RPMI7951 (cell line): ENCODE measurements at places on chromosomes 12 and 14. TPM values are rescaled to one million over a fixed set of nuclear protein-coding genes. Genes with fewer than 3 reads are reported as not detected.

DNA sequence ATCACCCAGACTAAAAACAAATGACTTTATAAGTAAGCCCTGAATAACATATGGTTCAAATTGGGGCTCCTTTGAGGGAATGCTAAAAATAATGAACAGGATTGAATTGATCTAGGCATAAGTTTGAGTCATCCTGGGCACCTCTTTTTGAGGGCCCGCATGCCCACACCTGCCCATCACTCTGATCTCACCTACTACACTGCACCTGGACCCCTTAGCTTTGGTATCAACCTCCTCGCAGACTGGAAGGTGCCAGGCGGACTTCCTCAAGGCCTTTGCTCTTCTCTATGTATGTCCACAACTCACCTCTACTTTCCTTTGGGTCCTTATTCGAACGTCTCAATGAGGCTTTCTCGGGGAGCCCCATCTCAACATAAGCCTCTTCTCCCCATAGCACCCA is 17.2 kb downstream of the NTN4 start:
- no peak for DNase-seq

GRCh38 chr14:34797747-34798583 is 77.2 kb downstream of the BAZ1A start:
- DNase-seq, result no peak

- DNase-seq, result peak; percentile 35
These were observed 1.1 kb downstream of the KITLG start for GRCh38 chr12:88579161-88579517.

DNA sequence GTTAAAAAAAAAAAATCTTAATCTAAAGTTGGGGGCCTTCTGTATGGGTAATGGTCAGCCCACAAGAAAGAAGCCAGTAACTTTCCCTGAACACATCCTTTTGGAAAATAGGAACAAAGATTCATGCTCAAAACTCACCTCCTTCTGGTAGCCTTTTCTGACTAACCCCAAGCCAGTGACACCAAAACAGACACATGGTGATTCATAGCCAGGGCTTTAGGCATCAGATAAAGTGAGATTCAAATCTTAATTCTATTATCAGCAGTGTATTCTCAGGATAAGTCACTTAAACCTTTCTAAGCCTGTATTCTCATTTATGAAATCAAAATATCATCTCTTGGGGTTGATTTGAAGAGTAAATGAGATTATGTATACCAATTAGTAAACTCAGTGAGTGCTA is 4.9 kb downstream of the ATP5MC2 start:
- no peak for DNase-seq

GRCh38 chr12:49733219-49734017 is 7.9 kb upstream of the TMBIM6 start:
- DNase-seq, result no peak

- DNase-seq, result no peak
These were observed 65.4 kb downstream of the GLT1D1 start for GRCh38 chr12:128918481-128919260.

DNA sequence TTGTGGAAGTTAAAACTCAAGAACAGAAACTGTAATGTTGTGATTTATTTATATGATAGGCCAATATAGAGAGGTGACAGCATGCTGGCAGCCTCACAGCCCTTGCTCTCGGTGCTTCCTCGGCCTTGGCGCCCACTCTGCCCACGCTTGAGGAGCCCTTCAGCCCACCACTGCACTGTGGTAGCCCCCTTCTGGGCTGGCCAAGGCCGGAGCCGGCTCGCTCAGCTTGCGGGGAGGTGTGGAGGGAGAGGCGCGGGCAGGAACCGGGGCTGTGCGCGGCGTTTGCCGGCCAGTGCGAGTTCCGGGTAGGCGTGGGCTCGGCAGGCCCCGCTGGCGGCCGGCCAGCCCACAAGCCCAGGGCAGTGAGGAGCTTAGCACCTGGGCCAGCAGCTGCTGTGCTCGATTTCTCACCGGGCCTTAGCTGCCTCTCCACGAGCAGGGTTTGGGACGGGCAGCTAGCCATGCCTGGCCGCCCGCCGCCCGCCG is 65.8 kb upstream of the SLC8A3 start:
- DNase-seq, result peak; percentile 54

- peak; percentile 1 for DNase-seq
These were observed 106.4 kb upstream of the SYT10 start for GRCh38 chr12:33546004-33546403.

GRCh38 chr12:96398424-96399119 is 1.7 kb downstream of the CDK17 start:
- peak; percentile 11 for DNase-seq

GRCh38 chr12:65313719-65314317 is 35.3 kb downstream of the MSRB3 start:
- DNase-seq, result peak; percentile 39

GRCh38 chr12:91922674-91923073 is 223.0 kb downstream of the BTG1 start:
- no peak for DNase-seq

GRCh38 chr14:43479596-43480195 is 1027.4 kb downstream of the FSCB start:
- DNase-seq, result no peak

- DNase-seq, result peak; percentile 30
These were observed 1590.5 kb upstream of the TMEM132C start for GRCh38 chr12:126676434-126676833.

DNA sequence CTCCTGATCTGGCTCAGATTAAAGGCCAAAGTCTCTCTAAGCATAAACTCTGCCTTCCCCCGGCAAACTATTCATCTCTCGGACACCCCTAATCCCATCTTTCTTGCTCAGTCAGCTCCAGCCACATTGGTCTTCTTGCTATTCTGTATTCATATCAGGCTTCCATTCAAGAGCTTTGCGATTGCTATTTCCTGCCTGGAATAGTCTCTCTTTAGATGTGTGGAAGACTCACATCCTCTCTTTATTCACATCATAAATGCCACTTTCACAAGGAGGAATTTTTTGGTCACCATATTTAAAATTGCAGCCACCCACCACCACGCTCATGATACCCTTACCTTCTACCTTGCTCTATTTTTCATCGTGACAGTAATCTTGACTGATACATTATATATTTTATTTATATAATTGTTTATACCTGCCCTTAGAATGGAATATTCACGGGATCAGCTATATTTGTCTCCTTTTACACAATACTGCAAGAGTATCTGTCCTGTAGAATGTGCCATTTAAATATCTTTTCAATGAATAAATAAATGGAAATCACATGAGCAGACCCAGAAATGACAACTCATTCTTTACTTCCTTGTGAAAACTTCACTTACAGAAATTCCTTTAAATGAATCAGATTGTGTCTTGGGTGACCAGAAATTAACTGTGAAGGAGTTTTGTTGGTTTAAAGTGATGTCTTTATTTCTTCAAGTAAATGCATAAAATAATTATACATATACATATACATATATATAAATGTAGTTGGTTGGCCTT is 780.6 kb upstream of the FLRT2 start:
- no peak for DNase-seq

GRCh38 chr12:48954841-48955501 is 2.3 kb downstream of the ARF3 start:
- no peak for DNase-seq

GRCh38 chr12:101733166-101733565 is 6.1 kb downstream of the SYCP3 start:
- no peak for DNase-seq

GRCh38 chr12:31672521-31672920 is 13.0 kb downstream of the ETFBKMT start:
- no peak for DNase-seq

DNA sequence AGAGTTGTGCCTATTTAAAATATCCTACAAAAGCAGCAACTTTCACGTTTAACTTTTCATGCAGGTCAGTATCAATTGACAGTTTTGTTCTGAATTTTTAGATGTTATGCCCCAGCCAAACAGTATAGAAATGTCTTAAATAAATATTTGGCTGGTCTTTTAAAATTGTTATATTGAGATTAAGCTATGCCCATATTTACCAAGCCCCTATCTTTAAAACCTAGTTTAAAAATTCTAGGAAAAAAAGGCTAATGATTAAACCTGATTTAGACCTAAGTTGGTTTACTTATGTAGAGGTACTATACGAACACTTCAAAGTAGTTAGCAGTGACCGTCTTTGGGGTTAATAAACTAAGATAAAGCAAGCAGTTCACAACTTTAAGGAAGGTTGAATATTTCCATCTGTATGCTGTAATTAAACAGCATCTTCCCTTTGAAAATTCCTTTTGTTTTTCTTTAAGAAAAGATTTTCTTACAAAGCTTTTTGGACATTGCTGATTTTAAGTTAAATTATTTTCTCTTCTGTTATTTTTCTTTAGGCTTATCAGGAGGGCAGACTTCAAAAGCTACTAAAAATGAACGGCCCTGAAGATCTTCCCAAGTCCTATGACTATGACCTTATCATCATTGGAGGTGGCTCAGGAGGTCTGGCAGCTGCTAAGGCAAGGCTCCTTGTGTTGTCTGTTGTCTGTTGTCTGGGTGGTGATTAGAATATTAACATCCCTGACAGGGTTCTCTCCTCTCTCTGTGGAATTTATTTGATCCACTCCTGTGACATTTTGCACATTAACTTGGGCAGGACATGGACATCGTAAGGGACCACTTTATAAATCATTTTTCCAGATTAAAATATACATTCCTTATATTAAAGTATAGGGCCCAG is 7.5 kb downstream of the EID3 start:
- no peak for DNase-seq

- no peak for DNase-seq
These were observed 17.0 kb downstream of the TBX3 start for GRCh38 chr12:114666746-114667668.

- DNase-seq, result no peak
These were observed 2.2 kb downstream of the TMEM132C start for GRCh38 chr12:128269181-128269591.

DNA sequence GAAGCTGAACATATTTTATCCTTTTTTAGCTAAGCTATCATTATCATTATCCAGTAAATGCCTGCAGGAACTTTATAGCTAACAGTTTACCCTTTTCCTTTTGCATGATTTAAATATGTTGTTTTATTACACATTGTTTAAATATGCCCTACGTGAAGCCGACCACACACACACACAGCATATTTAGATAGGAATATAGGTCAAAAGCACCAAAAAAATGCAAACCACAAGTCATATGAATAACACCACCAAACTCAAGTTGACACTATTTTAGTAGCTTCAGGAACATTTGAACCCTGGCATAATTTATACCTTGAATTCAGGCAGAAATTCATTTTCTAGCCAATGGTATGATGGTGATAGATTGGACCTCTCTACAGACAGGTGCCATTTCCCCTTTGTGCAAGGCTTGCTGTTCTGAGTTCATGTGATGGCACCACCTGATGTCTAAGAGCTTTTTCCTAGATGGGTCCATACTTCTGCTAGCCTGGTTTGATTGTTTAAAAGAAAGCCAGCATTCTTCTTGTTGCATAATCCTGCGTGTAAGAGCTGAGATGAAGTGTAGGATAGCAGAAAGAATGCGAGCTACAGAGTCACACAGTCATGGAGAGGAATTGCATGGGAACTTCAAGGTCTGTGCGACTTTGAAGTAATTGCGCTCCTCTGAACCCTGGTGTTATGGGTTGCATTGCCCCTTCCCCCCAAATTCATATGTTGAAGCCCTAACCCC is 454.8 kb upstream of the SOX5 start:
- no peak for DNase-seq

GRCh38 chr14:92285311-92285710 is 37.7 kb upstream of the SLC24A4 start:
- DNase-seq, result no peak

DNA sequence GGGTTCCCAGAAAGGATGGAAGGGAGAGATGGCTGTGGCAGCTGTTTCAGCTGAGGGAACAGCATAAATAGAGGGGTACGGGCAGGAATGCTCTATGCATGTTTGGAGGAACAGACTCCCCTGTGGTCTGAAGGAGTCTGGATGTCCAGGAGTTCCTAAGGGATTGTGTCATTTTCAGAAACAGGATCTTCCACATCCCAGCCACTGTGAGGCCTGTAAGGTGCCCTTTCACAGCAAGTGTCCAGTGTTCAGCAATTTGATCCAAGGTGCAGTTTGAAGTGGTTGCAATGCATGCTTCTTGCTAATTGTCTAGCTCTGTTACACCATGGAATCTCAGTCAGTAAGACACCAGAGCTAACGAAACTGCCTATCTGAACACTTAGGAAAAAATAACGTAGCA is 46.7 kb upstream of the TCL1A start:
- no peak for DNase-seq

GRCh38 chr14:53668897-53669296 is 287.7 kb downstream of the BMP4 start:
- peak; percentile 39 for DNase-seq

- DNase-seq, result no peak
These were observed 7.6 kb downstream of the TMTC2 start for GRCh38 chr12:82694276-82694675.

GRCh38 chr14:56004786-56005185 is 113.4 kb upstream of the PELI2 start:
- DNase-seq, result peak; percentile 69

GRCh38 chr14:38419579-38419978 is 163.7 kb upstream of the CLEC14A start:
- no peak for DNase-seq

- DNase-seq, result no peak
These were observed 66.0 kb upstream of the GALNT9 start for GRCh38 chr12:132395192-132395907.

GRCh38 chr14:26444822-26445221 is 153.0 kb downstream of the NOVA1 start:
- DNase-seq, result no peak

- DNase-seq, result no peak
These were observed 65.5 kb upstream of the MDM1 start for GRCh38 chr12:68397566-68398158.

GRCh38 chr14:103058164-103059055 is 1.1 kb upstream of the CDC42BPB start:
- peak; percentile 6 for DNase-seq

- DNase-seq, result no peak
These were observed 117.8 kb upstream of the TMTC1 start for GRCh38 chr12:29901585-29901984.

DNA sequence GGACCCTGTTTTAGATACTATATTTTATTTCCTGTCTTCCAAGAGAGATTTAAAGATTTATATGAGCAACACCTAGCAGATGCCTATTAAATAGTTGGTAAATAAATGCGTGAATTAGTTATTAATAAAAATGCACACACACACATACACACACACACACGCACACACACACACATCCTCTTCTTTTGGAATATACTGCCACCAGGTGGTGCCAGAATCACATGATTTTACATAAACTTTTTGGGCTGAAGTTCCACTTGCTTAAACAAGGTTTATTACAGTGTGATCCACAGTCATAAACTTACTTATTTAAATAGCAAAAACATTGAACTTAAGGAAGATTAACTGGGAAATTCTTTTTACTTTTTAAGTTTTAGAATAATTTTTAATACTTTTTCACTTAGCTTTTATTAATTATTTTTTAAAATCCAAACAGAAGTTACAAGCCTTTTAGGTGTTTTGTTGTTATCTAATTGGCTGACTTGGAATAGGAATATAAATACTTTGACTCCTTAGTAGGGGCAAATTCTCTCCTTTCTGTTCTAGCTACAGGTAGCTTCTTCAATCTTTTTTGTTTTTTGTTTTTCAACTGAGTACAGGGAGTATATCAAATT is 17.5 kb downstream of the RAD51B start:
- DNase-seq, result peak; percentile 73

CCDC175 gene
- total RNA-seq, result not detected in 2 replicates

TAS2R9 gene
- total RNA-seq, result not detected in 2 replicates

CBLN3 gene
- total RNA-seq, result 0.72 and 1.3 TPM in 2 replicates

RNASE13 gene
- total RNA-seq, result not detected in 2 replicates

LUM gene
- total RNA-seq, result 56.5 and 102 TPM in 2 replicates

LRTM2 gene
- total RNA-seq, result not detected in 2 replicates

SLC25A21 gene
- 0.68 and 0.84 TPM in 2 replicates for total RNA-seq

PLEKHG7 gene
- not detected in 2 replicates for total RNA-seq

FBLN5 gene
- under 0.01 TPM in 1 of 2 replicates, not detected in the other for total RNA-seq

RD3L gene
- total RNA-seq, result not detected in 2 replicates

OR4E2 gene
- total RNA-seq, result not detected in 2 replicates

WASHC4 gene
- total RNA-seq, result 73.2 and 83.6 TPM in 2 replicates

MSRB3 gene
- total RNA-seq, result 25.7 and 27.7 TPM in 2 replicates
